Vagina (tissue), 2 donors: ENCODE measurements at places on chromosomes 5 and 9. TPM values are rescaled to one million over a fixed set of nuclear protein-coding genes. Genes with fewer than 3 reads are reported as not detected.

DNA sequence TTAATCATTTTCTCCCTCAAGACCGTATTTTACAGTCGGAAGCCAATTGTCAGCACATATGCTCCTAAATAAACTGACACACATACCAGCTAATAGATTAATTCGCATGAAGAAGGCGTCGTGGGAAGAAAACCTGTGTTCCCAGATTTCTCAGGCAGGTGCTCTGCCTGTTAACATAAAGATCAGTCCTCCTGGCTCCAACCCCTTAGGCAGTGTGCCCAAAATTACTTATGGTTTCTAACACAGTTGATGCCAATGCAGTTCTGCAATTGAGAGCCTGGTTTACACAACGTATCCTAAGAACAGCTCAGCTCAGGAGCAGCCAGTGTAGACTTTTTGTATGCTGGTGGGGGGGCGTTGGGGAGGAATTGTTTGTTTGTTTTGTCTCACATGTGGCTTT, 208.3 kb downstream of the ENC1 start:
- no peaks in the 10 kb centered on the region for H3K27me3 ChIP-seq
- no peaks in the 10 kb centered on the region for H3K36me3 ChIP-seq

- H3K27me3 ChIP-seq: no peaks in the 10 kb centered on the region
- no peak for DNase-seq
- H3K27ac ChIP-seq: no peak overlapping the region
Observed at GRCh38 chr5:149135536-149136201, 5.6 kb upstream of the ABLIM3 start.

DNA sequence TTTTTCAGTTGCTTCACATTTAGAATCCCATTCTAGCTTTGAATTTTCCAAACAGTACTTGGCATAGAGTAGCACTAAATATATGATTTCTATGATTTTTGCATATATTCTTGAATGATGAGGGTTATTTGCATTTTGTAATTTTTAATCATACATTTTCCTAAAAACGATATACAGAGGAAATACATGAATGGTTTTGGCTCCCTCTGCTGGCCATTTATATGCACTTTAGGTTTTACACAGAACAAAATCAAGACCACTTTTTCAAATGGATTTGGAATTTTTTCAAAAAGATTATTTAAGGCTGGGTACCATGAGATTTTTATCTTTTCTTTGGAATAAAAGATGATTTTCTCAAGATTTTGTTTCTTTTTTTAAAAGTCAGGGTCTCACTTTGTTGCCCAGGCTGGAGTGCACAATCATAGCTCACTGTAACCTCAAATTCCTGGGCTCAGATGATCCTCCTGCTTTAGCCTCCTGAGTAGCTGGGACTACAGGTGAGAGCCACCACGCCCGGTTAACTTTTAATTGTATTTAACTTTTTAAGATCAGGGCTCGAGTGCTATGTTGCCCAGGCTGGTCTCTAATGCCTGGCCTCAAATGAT, 16.7 kb upstream of the COMMD10 start:
- no peaks in the 10 kb centered on the region for H3K36me3 ChIP-seq
- no peak overlapping the region for H3K4me3 ChIP-seq
- H3K27ac ChIP-seq: no peak overlapping the region
- H3K27me3 ChIP-seq: no peaks in the 10 kb centered on the region

DROSHA gene
- total RNA-seq: 50.1 TPM

- H3K36me3 ChIP-seq: no peaks in the 10 kb centered on the region
- DNase-seq: no peak
- H3K27me3 ChIP-seq: no peaks in the 10 kb centered on the region
- H3K4me3 ChIP-seq: no peak overlapping the region
- no peak overlapping the region for H3K27ac ChIP-seq
Observed at GRCh38 chr9:115627511-115627910, 509.6 kb upstream of the TNC start.

- H3K27ac ChIP-seq: no peak overlapping the region
- H3K4me1 ChIP-seq: no peaks in the 10 kb centered on the region
- no peaks in the 10 kb centered on the region for H3K36me3 ChIP-seq
- H3K4me3 ChIP-seq: no peak overlapping the region
Observed at GRCh38 chr5:89878140-89879132, 531.1 kb downstream of the CETN3 start.

- no peak overlapping the region for H3K4me3 ChIP-seq
- no peaks in the 10 kb centered on the region for H3K27me3 ChIP-seq
- no peaks in the 10 kb centered on the region for H3K36me3 ChIP-seq
Observed at GRCh38 chr5:178122346-178122745, 8.5 kb upstream of the RMND5B start.

MCTP1 gene
- total RNA-seq: 12.8 TPM

GABRG2 gene
- 0.74 TPM for total RNA-seq

SH2D3C gene
- total RNA-seq: 19.6 TPM
